ENCODE measurements at places on chromosomes 12 and 14.
A peak's percentile ranks its signal among the peaks of the same experiment; 100 is the strongest.

GRCh38 chr12:123972457-123973401, at the start of the genes CCDC92 and ZNF664:
Gene CCDC92 (minus strand): TSS chr12:123972831. CDS start chr12:123944305, 28,526 bp downstream.
Gene ZNF664 (plus strand): TSS chr12:123973215. CDS start chr12:124012145, 38,930 bp downstream.
- peak; percentile 95 for DNase-seq

DNA sequence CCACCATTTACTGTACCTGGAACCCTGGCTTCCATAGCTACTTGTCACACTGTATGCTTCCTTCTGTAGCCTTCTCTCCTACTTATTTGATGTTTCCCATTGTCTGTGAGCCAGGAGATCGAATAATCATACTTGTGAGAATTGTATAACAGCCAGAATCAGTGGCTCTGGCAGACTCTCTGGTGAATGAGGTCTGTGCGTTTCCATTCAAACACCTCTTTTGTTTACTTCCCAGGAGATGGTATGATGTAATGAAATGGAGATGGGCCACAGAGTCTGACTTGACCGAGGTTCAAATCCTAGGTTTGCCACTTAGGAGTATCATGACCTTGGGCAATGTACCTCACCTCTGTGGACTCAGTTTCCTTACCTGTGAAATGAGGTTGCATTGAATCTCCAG, 35.7 kb upstream of the CLMN start:
- DNase-seq, result no peak

DNA sequence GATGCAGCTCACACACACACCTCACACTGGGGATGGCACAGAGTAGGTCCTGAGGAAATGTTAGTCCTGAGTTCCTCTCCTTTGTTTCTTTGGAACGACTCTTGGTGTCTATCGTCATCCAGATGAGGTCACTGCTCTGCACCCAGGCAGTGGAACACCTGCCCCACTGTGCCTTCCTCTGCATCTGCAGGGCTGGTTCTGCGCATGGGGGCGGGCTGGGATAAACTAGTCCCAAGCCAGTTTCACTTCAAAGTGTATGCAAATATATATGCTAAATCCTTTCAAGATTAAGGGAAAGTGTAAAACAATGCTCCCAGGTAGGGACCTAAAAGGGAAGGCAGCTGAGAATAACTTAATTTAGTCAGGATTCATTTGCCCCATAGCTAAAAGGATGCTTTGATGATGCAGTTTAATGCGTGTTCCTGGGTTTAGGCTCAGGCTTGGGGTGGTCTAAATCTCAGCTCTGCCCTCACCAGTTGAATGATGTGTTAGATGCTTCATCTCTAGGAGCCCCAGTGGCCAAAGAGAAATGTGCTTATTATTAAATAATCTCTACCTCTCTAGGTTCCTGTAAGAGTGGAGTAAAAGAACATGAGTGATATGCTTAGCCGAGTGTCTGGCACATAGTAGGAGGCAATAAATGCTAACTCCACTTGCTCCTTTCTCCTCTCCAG, 47.1 kb upstream of the OVCH1 start:
- DNase-seq, result no peak

- DNase-seq, result no peak
Measured at GRCh38 chr14:71942904-71943694, 10.9 kb downstream of the RGS6 start.

DNA sequence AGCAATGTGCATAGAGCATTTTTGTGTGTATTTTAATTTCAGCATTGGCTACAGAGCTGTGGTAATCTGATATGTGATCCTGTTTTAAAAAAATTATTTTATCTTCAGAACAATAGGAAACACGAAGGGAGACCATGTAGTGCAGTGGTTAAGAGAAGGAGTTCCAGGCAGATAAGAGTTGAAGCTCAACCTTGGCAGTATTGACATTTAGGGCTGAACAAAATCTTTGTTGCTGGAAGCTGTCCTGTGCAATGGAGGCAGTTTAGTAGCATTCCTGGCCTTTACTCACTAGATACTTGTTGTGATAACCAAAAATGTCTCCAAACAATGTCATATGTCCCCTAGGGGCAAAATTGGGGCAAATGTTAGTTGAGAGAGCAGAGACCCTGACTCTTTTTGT, 59.2 kb downstream of the CHST11 start:
- DNase-seq, result no peak

DNA sequence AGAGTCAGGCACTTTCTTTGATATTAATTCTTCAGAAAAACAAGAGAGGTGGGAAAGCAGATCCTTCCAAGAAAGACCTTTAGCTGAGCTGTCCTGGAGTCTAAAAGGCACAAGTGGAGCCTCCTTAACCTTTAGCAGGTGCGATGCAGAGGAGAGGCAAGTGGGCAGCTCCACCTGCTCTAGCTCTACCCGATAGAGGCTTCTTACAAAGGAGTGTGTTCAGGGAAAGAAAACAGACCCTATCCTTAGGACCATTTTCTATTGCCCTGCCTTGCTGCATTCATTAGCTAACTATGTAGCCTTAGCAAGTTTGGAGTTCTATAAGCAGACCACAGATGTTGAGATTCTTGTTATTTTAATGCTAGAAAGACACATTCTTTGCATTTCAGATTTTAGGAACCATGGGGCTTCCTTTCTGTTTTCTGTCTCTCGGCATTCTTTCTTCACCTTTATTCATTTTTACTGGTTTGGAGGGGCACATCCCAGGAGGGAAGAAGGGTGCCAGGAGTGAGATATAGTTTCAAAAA, 214.5 kb downstream of the EGLN3 start:
- no peak for DNase-seq

DNA sequence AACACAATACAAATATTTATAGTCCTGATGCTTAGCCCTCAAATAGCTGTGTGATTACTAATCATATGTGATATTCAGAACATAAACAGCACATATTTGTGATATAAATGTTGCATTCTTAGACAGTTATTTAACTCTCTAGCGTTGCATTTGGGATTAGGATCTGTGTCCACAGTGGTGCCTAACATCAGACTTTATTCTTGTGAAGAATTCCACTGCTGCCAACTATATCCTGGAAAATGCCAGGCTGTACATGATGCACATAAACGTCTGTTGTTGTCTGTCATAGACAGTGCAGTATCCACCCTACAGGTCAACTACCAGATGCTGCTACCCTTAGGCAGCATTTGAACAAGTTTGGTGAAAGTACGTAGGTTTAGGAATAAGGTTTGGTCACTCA, 39.0 kb downstream of the SLC38A4 start:
- DNase-seq, result no peak

GRCh38 chr12:12502815-12503151, 59.9 kb downstream of the DUSP16 start:
- no peak for DNase-seq

GRCh38 chr12:1325666-1326065, 268.7 kb downstream of the FBXL14 start:
- no peak for DNase-seq

GRCh38 chr14:99185436-99186068, 86.4 kb downstream of the BCL11B start:
- no peak for DNase-seq

- no peak for DNase-seq
Measured at GRCh38 chr14:80491131-80491530, 279.8 kb upstream of the DIO2 start.

- DNase-seq, result no peak
Measured at GRCh38 chr14:32183151-32184058, 18.4 kb upstream of the RNU6-7 start.

- no peak for DNase-seq
Measured at GRCh38 chr14:72024043-72024407, 91.8 kb downstream of the RGS6 start.

DNA sequence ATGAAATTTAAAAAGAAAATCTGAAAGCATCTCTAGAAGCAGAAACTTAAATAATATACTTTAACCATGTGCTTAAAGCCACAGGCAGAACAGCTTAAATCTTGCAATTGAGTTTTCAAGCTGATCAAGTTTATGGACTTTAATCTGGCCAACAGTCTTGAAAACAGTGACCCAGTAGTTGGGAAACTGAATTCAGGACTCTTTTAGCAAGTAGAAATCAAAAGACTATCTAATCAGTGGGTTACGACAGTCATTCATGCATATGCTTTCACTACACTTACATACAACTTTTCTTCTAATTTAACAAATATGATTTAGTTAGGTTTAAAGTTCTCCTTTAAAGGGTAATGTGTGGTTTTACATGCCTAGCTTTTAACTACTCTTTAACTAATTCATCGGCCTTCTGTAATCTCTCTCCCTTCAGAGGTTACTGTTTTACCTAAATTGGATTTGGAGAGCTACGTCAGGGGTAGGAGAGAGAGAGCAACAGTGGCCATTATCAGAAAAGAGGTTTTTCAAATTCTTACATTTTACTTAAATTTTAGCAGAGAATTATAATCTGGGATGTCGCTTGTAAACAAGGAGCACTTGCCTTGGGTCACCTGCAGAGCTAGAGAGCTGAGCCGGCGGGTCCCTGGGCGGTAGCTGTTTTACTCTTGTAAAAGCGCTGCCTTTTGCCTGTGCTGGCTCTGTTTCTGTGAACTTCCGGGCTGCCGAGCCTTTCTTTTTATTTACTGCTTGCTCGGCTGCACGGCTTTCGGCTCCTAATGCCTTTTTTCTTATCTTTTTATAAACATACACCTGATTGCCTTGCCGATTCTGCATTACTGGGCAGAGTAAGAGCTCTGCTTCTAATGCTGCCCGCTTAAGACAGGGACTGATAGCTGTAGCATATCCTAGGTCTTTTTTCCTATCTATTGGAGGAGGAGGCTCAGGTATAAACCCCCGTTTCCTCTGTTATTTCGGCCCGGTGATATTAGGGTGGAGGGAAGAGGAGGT, 17.4 kb upstream of the LYZ start:
- DNase-seq, result peak; percentile 11

DNA sequence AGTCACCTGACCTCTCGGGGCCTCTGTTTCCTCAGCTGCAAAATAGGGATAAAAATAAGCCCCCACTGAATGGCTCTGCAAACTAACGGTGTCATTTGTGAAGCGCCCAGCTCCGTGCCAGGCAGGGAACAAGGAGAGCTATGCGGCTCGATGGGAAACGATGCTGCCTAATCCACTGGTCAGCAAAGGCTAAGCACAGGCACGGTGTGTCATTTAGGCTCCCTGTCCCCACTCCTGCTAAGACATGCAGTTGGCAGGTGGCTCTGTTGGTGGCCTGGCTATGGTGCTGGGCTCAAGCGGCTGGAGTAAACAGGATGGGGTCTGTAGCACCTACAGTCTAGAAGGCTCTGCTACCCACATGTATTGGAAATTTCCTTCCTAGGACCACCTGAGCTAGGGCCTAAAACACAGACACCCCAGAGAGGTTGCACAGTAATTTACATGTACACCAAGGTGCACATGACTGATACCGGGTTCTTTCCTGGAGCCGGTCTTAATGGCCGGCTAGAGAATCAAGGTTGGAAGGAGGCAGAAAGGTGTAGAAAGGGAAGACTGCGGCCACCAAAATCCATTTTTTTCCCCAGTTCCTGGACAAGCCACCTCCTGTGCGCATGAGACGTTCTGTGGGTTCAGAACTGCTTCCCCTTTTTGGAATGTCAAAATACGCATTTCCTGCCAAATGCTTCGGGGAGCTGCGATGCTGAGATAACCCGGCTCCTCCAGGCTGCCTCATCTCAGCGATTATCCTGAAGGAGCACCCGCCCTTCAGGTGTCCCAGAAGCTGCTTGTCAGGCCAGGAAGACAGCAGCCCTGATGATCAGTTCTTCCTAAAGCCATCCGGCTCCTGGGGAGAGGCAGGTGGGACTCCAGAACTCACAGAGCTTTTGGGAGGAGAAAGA, 1.0 kb downstream of the CACNA2D4 start:
- DNase-seq, result no peak

GRCh38 chr12:129246630-129247029, 393.4 kb downstream of the GLT1D1 start:
- DNase-seq, result no peak

GRCh38 chr12:131384544-131384855, 326.4 kb upstream of the SFSWAP start:
- DNase-seq, result no peak

GRCh38 chr14:73757381-73757780, 43.2 kb upstream of the PNMA1 start:
- DNase-seq, result no peak

GRCh38 chr12:29216797-29217575, 67.9 kb downstream of the FAR2 start:
- no peak for DNase-seq

DNA sequence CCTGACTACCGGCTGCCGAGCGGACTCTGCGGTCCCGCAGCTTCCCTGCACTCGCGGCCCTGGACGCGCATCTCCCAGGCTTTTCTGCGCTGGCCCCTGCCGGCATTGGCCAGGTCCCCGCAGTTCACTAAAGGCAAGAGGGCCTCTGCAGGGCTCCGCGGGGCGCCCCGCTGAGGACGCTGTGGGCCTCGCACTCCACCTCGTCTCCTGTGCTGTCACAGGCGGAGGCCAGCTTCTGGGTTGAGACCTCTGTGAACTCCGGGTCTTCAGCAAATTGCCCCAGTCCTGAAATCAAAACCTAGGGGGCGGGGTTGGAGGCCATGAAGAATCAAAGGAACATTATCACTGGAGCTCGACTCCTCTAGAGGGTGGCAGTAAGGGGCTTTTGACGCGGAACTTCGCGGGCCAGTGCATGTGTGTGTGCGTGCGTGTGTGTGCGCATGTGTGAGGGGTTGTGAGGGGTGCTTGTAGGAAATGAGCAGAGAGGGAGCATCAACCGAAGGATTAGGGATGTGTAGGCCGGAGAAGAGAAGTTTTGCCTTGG, 68.5 kb upstream of the CAPRIN2 start:
- DNase-seq, result no peak

- DNase-seq, result no peak
Measured at GRCh38 chr12:123489580-123489979, 31.6 kb downstream of the SNRNP35 start.

GRCh38 chr12:114625294-114625851, 58.6 kb downstream of the TBX3 start:
- no peak for DNase-seq

DNA sequence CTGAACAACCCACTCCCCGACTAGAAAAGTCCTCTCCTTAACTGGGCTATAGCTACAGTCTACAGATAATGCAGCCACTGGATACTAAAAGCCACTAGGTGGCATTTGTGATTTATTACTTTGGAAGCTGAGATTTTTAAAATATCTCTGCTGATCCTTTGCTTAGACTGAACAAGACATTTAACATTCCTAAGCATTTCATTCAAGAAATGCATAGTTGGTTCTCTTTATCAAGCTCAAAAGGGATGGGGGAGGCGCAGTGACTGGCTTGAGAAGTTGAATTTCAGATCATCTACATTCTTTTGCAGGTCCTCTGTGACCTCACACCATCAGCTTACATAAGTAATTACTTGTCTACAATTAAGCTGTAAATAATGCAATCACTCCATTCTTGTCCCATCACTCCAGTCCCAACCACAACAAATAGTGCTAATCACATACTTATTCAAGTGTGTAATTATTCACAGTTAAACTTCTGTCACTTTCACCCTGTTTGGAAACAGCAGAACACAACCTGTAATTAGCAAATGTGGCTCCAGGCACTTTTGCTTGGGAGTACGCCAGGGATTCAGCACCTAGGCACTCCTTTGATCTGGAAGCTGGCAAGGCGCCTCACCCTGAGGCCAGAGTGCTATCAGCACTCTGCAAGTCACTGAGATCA, 203.6 kb downstream of the NOVA1 start:
- DNase-seq, result peak; percentile 54

- DNase-seq, result no peak
Measured at GRCh38 chr14:101471723-101472517, 89.4 kb upstream of the DIO3 start.

- DNase-seq, result no peak
Measured at GRCh38 chr12:107329569-107330324, 236.4 kb upstream of the CRY1 start.

Measured in PC-9 (cell line).